Activated CD4-positive, alpha-beta T cell treated with anti-CD3 and anti-CD28 coated beads for 48 hours (primary cell): ENCODE measurements at places on chromosomes 2 and 18.

DNA sequence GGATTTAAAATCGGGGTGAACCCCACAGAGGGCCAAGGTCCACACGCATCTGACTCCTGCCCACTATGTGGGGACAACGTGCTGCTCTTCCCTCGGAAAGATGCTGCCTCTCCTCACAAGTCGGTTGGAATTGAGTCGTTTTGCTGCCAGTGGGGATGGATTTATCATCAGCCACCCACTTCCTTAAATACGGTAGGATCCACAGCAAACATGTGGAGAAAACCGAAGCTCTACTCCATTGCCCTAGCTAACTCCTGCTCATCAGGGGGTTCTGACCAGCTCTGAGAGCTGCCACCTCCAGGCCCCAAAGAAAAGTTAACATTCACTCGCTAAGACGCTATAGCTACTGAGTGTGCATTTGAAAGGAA lies 80.9 kb downstream of the CHRNA1 start:
- DNase-seq: peak; percentile 14

- DNase-seq: no peak
These were observed 27.1 kb upstream of the SERPINB12 start for GRCh38 chr18:63514888-63515678.

- DNase-seq: peak; percentile 62
These were observed 65.7 kb downstream of the SPRED2 start for GRCh38 chr2:65366595-65367125.

DNA sequence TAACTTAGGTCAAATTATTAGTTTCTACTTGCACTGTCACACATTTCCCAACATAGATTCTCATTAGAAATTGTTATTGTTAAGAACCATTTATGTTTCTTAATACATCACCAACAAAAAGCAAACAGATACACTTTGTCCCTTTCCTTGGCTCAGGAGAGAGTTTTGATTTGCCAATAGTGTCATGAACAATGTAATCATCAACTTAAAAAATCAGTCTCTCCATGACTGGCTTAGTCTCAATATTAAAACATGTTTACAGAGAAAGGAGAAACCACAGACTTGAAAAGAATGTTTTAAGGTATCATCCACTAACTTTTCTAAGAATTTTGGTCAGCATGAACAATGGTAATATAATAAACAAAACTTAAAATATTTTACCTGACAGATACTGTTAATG lies 416.5 kb upstream of the KCNH7 start:
- DNase-seq: no peak

GRCh38 chr2:205660521-205661124 lies 21.7 kb upstream of the NRP2 start:
- peak; percentile 58 for DNase-seq

DNA sequence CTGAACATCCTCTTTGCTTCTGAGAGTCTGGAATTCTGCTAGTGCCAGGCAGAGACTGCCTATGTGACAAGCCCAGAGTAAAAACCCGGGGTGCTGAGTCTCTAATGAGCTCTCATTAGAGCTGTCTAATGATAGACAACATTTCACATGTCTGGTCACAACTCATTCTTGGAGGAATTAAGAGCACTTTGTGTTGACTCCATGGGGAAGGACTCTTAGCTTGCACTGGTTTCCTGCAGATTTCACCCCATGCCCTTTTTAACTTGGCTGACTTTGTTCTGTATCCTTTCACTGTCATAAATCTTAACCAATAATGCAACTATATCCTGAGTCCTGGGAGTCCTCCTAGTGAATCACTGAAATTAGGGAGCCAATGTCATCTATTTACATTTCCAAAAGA lies 33.5 kb downstream of the FBXO15 start:
- DNase-seq: no peak

DNA sequence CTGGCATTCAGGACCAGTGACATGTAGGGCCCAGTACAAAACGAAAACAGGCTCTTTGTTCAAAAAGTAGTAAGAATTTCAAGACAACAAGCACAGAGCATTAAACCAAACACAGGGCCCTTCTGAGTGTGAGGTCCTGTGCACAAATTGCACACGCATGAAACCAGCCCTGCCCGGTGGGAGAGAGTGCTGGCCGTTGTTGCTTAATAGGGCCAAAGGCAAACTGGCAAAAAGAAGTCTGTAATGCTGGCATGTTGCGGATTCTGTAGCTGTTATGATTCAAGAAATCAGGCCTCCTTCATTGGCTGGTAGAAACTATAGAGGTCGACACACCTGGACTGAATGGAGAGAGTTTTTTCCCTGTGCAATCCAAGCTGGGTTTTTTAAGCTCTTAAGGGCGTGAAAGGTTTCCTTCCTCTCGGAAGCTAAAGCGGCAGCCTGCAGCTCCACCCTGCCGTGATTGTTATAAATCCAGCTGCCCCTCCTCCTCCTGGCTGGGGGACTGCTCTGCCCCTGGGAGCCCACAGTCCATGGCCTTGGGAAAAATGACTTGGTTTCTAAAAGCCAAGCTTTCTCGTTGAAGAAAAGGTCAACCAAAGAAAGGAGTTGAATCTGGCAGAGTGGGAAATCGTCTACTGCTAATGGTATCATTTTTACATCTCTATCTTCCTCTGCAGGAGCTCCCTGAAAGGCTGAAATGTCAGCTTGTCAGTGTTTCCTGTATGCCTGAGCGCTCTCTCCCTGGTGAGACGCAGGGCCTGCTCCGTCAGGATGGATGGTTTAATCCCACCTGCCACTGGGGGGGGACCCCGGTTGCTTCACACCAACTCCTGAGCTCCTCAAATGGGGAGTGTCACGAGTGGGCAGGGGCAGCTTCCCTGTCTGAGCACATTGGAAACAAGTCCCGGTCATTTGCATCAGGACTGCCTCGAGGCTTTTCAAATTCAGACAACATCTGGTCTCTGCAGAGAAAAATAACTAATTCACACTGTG lies 143.6 kb downstream of the ALPK2 start:
- DNase-seq: no peak

- DNase-seq: peak; percentile 20
These were observed 221.5 kb upstream of the ACVR2A start for GRCh38 chr2:147623328-147623727.

DNA sequence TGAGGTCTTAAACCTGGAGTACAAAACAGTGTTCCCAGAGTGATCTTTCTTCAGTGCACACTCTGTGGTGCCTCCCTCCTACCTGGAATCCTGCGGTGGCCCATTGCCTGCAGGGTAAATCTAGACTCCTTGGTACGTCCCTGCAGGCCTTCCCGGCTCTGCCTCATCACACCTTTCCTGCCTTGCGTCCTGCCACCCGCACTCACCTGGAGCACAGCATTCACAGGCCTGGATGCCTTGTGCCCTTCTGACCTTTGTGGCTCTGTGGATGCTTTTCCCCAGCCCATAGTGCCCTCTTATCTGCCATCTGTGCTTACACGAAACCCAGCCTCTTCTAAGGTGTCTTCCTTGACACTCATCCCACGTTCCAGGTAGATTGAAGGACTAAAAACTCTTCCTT lies 62.7 kb downstream of the PRKRA start:
- no peak for DNase-seq

GRCh38 chr2:214810671-214811070 lies 1.2 kb upstream of the BARD1 start:
- DNase-seq: peak; percentile 4

DNA sequence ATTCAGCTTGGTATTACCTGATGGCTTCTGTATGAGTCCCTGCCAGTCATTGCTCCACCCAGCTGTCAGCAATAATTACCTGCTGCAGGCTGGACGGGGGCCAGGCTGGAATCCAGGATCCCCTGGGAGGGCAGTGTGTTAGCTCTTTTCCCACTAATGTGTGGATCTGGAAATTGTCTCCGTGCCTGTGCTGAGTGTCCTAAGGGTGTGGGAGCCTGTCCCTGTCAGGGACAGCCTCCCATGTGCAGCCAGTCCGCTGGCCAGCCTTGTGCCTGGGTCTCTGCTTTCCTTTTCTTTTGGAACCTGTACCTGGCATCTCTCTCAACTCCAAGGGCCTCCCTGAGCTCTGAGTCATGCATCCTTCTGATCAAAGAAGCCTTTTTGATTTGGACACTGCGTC lies 107.2 kb upstream of the SPRED2 start:
- no peak for DNase-seq

- DNase-seq: no peak
These were observed 94.3 kb downstream of the ADCYAP1 start for GRCh38 chr18:998936-999335.

GRCh38 chr18:23105581-23106219 lies 29.6 kb upstream of the CABLES1 start:
- DNase-seq: no peak

DNA sequence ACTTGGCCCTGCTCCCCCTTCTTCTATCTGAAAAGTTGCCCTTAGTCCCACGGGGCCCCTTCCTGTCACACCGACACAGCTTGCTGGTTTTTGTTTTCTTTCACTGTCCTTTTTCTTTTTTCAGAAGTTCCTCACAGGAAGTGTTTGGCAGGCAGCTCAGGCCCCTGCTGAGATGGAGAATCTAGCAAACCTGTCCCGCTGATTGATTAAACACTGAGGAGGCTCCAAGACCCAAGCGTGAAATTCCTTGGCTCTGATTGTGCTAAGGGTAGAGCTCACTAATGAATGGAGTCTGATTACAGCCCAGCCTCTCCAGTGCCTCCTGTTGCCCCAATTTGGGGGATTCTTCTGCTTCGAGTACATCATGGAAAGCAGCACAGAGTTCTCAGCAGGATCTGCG lies 365.9 kb upstream of the MEX3C start:
- DNase-seq: no peak

DNA sequence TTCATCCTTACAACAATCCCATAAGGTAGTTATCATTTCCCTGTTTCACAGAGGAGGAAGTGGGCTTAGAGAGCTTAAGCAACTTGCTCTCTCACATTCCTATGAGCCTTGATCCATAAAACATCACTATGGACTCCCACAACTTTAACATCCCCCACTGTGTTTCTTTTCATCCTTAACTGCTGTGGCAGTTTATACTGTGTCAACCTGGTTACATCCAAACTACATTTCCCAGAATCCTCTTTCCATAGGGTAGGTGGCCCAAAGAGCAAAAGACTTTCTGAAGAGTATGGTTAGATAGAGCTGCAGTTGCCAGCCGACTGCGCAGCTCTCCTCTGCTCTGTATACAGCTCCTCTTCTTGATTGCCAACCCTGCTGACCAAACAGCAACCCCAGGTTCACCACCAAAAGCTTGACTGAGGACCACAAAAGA lies 22.5 kb downstream of the MAP3K2 start:
- DNase-seq: no peak

GRCh38 chr2:207341804-207342203 lies 176.1 kb upstream of the KLF7 start:
- no peak for DNase-seq

- DNase-seq: no peak
These were observed 46.8 kb upstream of the FZD5 start for GRCh38 chr2:207816546-207816945.

DNA sequence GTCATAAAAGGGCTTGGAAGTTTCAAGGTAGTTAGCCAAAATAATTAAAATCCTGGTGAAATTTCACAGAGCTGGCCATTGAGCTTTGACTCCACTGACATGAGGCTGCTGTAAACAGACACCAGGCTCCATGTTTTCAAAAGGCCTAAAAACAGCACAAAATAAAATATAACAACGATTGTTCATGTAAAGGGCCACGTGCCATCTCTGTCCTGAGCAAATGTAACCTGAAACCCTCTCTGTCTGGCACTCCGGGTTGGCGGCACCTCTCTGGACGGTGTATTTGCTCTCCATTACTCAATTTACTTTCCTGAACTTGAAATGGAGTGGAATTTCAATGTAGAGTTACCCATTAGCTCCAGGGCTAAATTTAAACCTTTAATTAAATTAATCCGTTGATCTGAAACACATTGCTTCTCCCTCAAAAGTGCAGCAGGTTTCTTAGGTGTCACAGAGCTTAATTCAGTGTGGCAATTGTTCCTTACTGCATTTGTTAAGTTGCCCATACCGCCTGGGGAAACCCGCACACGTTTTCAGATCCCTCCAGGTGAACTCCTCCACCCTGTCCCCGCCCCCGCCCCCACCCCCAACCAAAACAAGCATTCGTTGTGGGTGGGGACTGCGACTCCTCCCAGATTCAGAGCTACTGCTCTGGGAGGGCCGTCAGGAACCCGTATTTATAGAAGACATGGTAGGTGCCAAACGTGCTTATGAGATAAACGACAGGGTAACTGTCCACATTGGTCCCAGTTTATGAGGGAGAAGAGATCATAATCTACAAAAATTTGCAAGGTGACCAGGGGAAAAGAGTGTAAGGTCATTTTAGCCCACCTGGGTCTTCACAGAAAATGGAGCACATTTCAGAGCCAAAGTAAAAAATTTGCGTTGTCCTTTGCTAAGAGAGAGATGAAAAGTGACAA lies 1.2 kb upstream of the CABLES1 start:
- peak; percentile 40 for DNase-seq

- DNase-seq: peak; percentile 65
These were observed 1.6 kb upstream of the PSTPIP2 start for GRCh38 chr18:46073474-46074331.

- DNase-seq: no peak
These were observed 175.4 kb downstream of the SATB2 start for GRCh38 chr2:199282309-199282708.

- no peak for DNase-seq
These were observed 14.4 kb upstream of the CCL20 start for GRCh38 chr2:227799202-227799601.

GRCh38 chr18:65790604-65791003 lies 39.8 kb downstream of the CDH7 start:
- no peak for DNase-seq

DNA sequence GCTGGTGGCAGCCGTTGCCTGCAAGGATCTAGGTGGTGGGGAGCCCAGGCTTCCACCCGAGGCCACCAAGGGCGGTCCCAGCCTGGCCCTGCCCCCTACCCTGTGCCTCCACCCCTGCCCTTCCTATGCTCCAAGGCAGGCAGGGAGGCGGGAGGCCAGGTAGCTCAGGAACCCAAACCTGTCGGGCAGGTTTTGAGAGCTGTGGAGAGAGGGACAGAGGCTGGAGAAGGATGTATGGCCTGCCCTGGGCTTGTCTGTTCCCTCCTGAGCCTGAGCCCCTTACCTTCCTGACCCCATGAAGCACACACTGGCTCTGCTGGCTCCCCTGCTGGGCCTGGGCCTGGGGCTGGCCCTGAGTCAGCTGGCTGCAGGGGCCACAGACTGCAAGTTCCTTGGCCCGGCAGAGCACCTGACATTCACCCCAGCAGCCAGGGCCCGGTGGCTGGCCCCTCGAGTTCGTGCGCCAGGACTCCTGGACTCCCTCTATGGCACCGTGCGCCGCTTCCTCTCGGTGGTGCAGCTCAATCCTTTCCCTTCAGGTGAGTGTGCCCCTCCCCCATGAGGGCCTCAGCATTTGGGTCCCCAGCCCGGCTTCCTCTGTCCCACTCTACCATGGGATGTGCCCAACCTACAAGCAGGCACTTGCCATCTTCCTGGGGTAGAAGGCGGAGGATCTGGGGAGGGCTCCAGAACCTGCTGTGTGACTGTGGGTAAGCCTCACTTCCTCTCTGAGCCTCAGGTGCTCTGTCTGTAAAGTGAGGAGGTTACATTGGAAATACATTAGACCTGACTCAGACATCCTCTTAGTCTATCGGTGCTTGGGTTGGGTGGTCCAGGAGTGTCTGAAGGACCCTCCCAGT lies at the start of gene PROM2:
TSS of gene PROM2 (plus strand) at position 159 of the 860 bp plus-strand sequence. CDS start at position 296, 137 bp downstream.
- DNase-seq: no peak
